ENCODE measurements at places on chromosomes 13 and 19. TPM values are rescaled to one million over a fixed set of nuclear protein-coding genes. Genes with fewer than 3 reads are reported as not detected.

The SYNE4 gene
- 1.4 TPM for total RNA-seq

DNA sequence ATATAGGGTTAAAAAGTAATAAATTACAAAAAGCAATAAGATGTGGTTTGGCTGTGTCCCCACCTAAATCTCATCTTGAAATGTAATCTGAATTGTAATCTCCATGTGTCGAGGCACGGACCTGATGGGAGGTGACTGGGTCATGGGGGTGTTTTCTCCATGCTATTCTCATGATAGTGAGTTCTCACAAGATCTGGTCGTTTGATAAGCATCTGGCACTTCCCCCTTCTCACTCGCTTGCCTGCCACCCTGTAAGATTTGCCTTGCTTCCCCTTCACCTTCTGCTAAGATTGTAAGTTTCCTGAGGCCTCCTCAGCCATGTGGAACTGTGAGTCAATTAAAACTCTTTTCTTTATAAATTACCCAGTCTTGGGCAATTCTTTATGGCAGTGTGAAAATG, 577.4 kb downstream of the TBC1D4 start:
- no peak for DNase-seq
- no peak overlapping the region for H3K4me3 ChIP-seq
- no peaks in the 10 kb centered on the region for H3K27me3 ChIP-seq

DNA sequence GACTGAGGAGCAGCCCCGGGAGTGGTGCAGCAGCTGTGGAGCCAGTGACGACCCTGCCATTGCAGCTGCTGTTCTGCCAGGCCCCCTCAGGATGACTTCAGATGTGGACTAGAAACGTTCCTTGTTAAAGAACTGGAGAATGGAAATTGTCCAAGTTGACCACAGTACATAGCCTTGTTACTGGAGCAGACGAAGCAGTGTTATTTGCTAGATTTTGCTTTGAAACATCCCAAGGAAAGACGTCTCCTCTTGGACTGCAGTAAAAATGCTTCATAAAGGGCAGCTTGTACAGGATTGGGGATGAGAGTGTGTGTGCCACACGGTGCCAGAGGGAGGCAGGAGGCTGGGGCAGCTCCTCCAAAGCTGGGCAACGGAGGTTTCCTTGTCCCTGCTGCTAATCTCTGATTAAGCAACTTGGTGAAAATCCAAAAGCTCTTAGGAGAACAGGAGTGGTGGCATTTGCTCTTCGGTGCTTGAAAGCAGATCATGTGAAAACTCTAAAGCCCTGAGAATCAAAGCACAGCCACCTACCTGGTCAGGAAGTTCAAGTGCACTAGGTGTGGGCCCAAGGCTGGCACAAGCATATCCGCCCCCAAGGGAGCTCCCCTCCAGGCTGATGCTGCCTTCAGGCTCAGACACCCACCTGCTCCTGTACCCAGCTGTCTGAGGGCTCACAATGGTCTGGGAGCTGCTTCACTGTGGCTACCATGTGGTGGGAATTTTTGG, 34.5 kb downstream of the SHISA2 start:
- H3K27me3 ChIP-seq, result no peaks in the 10 kb centered on the region
- no peak overlapping the region for H3K4me3 ChIP-seq
- DNase-seq, result no peak
- no peaks in the 10 kb centered on the region for H3K4me1 ChIP-seq
- peaks cover 2% of the 10 kb centered on the region for H3K36me3 ChIP-seq

The NLRP4 gene
- not detected for total RNA-seq

The PSG6 gene
- total RNA-seq, result not detected

DNA sequence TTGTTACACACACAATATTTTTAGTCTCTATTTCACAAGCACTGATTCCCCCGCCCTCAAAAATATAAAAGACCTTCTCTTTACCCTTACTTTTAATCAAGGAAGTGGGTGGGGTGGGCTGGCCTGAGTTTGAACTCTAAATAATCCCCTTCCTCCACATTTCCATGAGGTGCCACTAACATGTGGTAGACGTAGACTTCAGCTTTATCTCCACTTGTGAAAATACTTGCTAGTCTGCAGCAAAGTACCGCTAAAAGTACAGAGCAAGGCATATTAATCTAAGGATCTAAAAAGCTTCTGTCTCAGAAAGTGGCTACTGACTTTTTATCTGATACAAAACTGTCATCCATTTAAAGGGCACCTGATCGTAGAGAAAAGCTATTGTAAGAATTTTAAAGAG, 739.6 kb upstream of the SLC10A2 start:
- no peaks in the 10 kb centered on the region for H3K27me3 ChIP-seq
- H3K36me3 ChIP-seq, result no peaks in the 10 kb centered on the region
- H3K4me1 ChIP-seq, result no peaks in the 10 kb centered on the region
- no peak overlapping the region for H3K4me3 ChIP-seq
- H3K27ac ChIP-seq, result no peak overlapping the region

The IZUMO4 gene
- 10.1 TPM for total RNA-seq

DNA sequence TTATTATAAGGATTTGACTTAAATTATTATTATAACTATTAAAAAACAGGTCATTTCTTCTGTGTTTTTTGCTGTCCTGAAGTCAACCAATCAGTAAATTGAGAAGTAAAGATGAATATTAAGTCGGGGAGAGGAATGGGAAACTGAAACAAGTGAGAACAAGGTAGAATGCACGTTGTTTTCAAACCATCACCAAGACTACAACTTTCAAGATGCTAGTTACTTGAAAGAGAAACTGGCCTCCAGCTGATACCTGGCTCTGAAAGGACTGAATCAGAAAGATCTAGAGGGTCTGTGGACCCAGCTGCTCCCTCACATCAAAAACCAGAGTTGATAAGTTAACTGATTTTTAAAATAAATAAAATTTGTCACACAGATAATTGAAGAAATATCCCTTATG, 1301.5 kb upstream of the ATXN8OS start:
- no peaks in the 10 kb centered on the region for H3K4me1 ChIP-seq
- H3K27ac ChIP-seq, result no peak overlapping the region
- no peaks in the 10 kb centered on the region for H3K36me3 ChIP-seq
- no peak for DNase-seq
- H3K4me3 ChIP-seq, result no peak overlapping the region
